ENCODE measurements at places on chromosomes 3 and 15. TPM values are rescaled to one million over a fixed set of nuclear protein-coding genes. Genes with fewer than 3 reads are reported as not detected.
A peak's percentile ranks its signal among the peaks of the same experiment; 100 is the strongest.

The PLD1 gene
- 64.3 TPM for total RNA-seq

GRCh38 chr15:36331531-36332275 lies 247.7 kb upstream of the CDIN1 start:
- no peak for DNase-seq

DNA sequence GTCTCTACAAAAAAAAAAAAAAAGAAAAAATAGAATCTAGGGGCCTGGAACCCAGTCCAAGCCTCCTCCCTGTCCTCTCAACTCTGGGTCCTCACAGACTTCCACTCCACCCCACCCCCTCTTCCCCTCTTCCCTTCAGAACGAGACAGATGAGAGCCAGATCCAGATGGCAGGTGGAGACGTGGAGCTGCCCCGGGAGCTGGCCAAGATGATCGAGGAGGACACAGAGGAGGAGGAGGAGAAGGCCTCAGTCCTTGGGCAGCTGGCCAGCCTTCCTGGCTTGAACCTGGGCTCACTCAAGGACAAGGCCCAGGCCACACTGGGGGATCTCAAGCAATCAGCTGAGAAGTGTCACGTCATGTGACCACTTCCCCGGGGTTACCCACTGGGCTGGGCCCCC lies 3.6 kb downstream of the CPLX3 start:
- DNase-seq = no peak

The ISLR gene
- total RNA-seq = 11.6 TPM

- no peak for DNase-seq
Measured at GRCh38 chr3:25335356-25335755, 92.7 kb upstream of the RARB start.

GRCh38 chr3:123336001-123336400 lies 112.9 kb downstream of the ADCY5 start:
- DNase-seq = peak; percentile 22

The ACKR4 gene
- 2.9 TPM for total RNA-seq

DNA sequence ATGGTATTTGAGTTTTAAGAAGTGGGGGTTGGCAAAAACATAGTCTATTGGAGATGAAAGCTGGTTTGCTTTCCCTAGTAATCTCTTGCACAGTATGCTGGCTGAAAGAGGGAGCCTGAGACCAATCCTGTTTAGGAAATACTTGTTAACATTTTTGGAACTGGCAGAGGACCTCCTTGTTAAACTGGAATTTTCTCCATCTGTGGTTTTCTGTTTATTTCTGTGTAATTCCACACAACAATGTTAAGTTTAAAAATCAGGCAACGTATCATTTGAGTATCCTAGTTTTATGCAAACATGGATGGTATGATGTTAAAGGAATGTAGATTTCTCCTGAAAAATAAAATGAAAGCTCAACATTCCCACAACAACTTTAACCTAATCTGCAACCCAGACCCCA lies 536.0 kb upstream of the TBL1XR1 start:
- no peak for DNase-seq

- no peak for DNase-seq
Measured at GRCh38 chr15:77759896-77760592, 127.3 kb upstream of the LINGO1 start.

DNA sequence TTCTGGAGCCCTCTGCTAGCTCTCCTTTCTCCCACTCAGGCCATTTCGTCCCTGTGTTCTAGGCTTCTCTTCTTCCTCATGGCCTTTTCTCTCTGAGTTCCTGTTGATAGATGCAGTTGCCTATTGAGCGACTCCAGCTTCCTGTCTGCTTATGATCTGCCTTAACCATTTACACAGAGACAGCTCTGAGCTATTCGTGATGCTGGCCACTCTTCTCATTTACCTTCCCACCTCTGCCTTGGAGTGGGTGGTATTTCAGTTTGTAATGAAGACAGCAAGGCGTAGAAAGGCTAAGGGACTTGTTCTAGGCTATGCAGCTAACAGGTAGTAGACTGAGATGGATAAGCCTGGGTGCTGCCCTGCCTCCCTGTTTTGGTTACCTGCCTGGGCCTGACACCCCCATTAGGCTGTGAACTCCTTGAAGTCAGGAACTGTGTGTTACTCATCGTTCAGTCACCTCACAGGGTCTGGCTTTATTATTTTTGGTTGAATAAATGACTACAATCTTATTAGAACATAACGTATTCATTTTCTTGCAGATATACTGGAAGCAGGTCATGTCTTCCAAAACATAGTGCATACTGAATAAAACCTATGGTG lies 12.6 kb upstream of the ZBTB47 start:
- DNase-seq = no peak

- no peak for DNase-seq
Measured at GRCh38 chr15:95921404-95921803, 409.1 kb upstream of the NR2F2 start.

- DNase-seq = no peak
Measured at GRCh38 chr3:60053526-60054265, 1003.9 kb upstream of the CFAP20DC start.

DNA sequence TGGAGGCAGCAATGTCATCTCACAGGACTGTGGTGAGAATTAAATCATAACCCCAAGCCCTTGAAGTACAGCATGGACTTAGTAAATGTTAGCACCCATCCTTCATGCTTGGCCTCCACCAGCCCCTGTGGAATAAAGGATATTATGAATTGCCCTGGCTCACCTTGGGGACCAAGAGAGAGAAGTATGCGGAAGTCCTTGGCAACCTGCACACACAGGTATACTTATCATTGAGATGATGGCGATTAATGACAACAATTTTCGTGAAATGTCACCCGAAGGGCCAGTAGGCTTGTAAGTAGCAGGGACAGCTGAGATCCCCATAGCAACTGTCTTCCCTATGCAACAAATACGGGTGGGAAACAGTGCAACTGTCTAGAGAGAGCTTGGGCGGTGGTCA lies 102.0 kb downstream of the FAM43A start:
- no peak for DNase-seq

Measured in Right ventricle myocardium superior (tissue), 1 donor.